ENCODE measurements at places on chromosomes 13 and 19. TPM values are rescaled to one million over a fixed set of nuclear protein-coding genes. Genes with fewer than 3 reads are reported as not detected.

Gene GARIN5A
- 0.82 TPM for total RNA-seq

Gene SLC17A7
- total RNA-seq, result 0.16 TPM

Gene ZNF69
- 1.1 TPM for total RNA-seq

Gene KIR2DL3
- not detected for total RNA-seq

GRCh38 chr19:38850976-38851621 is 1.3 kb upstream of the HNRNPL start:
- no peak for DNase-seq

DNA sequence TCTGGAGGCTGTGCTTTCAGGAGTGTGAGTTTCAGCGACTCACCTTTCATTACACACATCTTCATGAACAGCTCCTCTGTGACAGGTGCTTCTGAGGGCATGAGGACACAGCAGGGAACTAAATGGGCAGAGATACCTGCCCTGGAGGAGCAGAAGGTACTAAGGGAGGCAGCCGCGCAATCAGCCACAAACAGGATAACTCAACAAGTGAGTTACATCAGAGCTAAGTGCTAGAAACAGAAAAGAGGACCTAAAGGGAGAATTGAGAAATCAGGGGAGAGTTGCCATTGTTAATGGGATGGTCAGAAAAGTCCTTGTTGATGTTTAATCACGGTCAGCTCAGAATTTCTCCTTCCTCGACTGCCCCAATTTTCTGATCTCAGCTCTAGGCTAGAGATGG is 42.5 kb downstream of the SYDE1 start:
- DNase-seq, result no peak

- DNase-seq, result no peak
Measured at GRCh38 chr13:70720386-70720785, 612.1 kb upstream of the KLHL1 start.

DNA sequence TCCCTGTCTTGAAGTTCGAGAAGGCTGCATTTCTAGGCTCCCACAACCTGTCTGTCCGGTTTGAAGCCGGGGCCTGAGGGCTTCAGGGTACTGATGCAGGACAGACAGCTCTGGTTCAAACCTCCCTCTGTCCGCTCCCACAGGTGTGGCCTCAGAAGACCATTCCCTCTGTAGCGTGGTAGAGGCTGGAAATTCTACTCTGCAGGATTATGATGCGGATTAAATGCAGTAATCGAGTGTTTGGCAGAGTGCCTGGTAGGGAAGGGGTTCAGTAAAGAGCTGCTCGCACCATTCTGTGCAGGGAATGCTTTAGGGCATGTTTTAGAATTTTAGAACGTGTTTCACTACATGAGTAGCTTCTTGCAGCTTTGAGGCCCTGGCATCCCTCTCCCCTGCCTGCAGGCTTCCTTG is 30.5 kb downstream of the PPP1R37 start:
- no peak for DNase-seq

GRCh38 chr13:40146611-40147117 is 491.2 kb downstream of the COG6 start:
- no peak for DNase-seq

- DNase-seq, result no peak
Measured at GRCh38 chr13:37375071-37375470, 223.5 kb downstream of the POSTN start.

DNA sequence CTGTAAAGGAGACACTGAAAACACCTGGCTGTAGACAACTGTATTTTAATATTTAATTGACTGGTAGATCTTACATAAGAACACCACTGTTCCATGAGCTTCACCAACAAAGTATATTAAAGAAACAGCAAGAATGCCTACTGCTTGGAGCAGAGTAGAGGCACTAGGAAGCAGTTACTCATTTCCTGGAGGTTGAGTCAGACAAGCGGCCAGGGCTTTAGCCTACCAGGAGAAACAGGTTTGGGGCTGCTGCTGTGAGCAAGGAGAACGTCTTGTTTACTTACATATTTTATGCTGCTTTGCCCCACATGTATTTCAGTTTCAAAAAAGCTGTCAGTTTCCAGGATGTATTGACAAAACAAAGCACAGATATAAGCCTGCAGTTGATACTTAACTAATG is 33.4 kb downstream of the ALG5 start:
- no peak for DNase-seq

- DNase-seq, result no peak
Measured at GRCh38 chr13:94709001-94709834, 3.1 kb downstream of the SOX21 start.
